ENCODE measurements at places on chromosomes 3 and 15.
A peak's percentile ranks its signal among the peaks of the same experiment; 100 is the strongest.

DNA sequence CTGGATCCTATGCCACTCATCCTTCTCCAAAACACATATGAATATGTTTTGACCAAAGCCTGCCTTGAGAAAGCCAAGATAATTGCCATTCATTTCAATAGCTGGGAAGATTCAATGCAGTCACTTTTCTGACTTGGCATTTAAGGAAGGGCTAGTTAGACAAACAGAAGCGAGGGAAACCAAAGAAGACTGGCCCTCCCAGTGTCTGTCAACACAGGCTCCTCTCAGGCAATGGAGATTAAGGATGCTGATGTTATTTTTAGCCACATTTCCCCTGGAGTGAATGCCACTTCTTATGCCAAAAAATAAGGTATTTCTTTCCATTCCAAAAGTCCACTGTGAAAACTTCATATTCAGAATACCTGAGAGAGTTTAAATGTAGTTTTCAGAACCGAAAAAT is 101.7 kb downstream of the P3H2 start:
- H3K4me3 ChIP-seq = no peak overlapping the region
- no peak for DNase-seq
- H3K4me1 ChIP-seq = peaks cover 41% of the 10 kb centered on the region
- H3K27me3 ChIP-seq = no peaks in the 10 kb centered on the region
- no peak overlapping the region for H3K27ac ChIP-seq

DNA sequence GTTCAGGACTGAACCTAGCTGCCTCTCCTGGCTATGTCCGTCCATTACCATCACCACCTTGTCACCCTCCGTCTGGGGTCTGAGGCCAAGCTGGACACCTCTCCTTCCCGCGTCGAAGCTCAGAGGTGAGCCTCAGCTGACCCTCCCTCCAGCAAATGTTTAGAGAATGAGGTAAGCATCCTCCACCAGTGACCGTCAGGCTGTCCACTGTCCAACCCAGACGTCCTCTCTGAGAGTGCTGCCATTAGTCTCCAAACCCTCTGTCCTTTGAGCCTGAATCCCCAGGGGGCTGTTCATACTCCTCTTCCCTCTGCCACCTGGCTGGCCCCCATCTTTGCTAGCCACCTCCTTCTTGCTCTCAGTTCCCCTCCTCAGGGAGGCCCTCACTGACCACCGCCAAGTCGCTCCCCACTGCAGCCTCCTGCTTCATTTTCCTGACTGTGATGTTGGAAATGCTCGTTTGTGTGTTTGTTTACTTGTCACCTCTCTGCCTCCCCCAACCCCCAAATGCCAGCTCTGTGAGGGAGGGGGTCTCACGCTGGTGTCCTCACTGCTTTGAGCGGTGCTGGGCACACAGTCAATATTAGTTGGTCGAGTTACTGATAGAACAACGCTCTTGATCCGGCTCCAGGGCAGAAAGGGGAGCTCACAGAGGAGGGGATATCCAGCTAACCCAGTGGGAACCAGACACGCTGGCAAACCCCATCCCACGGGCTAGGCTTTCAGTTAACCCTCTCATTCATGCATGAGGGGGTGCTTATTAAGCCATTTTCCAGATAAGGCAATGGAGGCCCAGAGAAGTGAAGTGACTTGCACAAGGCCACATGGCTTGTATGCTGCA is 64.9 kb downstream of the IQSEC1 start:
- no peaks in the 10 kb centered on the region for H3K27me3 ChIP-seq
- no peak for DNase-seq
- H3K4me1 ChIP-seq = no peaks in the 10 kb centered on the region
- H3K4me3 ChIP-seq = no peak overlapping the region
- no peak overlapping the region for H3K27ac ChIP-seq

- no peaks in the 10 kb centered on the region for H3K36me3 ChIP-seq
- no peak for DNase-seq
- no peaks in the 10 kb centered on the region for H3K27me3 ChIP-seq
- H3K27ac ChIP-seq = no peak overlapping the region
Measured at GRCh38 chr15:38882221-38882620, 317.6 kb upstream of the RASGRP1 start.

- no peaks in the 10 kb centered on the region for H3K36me3 ChIP-seq
- DNase-seq = no peak
- no peak overlapping the region for H3K27ac ChIP-seq
- H3K4me1 ChIP-seq = no peaks in the 10 kb centered on the region
Measured at GRCh38 chr15:62672268-62672667, 370.3 kb upstream of the TPM1 start.

DNA sequence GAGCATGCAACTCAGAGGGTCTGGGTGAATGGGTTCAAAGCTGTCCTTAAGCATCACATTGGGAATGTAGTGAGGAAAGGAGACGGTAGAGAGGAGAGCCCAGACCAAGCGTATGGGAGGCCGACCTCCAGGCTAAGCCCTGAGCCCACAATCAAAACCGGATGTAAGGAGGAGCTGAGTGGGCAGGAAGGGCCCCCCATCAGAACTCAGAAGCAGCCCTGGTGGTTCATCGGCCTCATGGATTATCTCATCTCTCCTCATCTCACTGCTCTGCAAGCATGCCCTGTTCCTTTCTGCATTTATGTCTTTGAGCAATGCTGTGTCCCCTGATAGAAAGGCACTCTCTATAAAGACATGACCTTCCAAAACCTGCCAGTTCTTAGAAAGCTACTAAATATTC is 6.2 kb downstream of the HDC start:
- peaks cover 13% of the 10 kb centered on the region for H3K4me1 ChIP-seq
- H3K4me3 ChIP-seq = no peak overlapping the region
- DNase-seq = no peak
- no peaks in the 10 kb centered on the region for H3K27me3 ChIP-seq

- H3K36me3 ChIP-seq = no peaks in the 10 kb centered on the region
- H3K4me1 ChIP-seq = no peaks in the 10 kb centered on the region
- H3K27ac ChIP-seq = no peak overlapping the region
- no peak overlapping the region for H3K4me3 ChIP-seq
- H3K27me3 ChIP-seq = 0 out of 2 replicates have a peak, but pooled peaks cover 5% of the 10 kb centered on the region
Measured at GRCh38 chr3:132356568-132356967, 39.4 kb downstream of the ACP3 start.

GRCh38 chr3:99315896-99316295 is 322.5 kb upstream of the COL8A1 start:
- H3K36me3 ChIP-seq = no peaks in the 10 kb centered on the region
- H3K4me1 ChIP-seq = peaks cover 8% of the 10 kb centered on the region
- DNase-seq = no peak
- H3K27me3 ChIP-seq = no peaks in the 10 kb centered on the region
- no peak overlapping the region for H3K27ac ChIP-seq

- H3K27ac ChIP-seq = peak overlapping the region; percentile 21
- DNase-seq = no peak
- no peaks in the 10 kb centered on the region for H3K27me3 ChIP-seq
- H3K4me3 ChIP-seq = no peak overlapping the region
- peaks cover 15% of the 10 kb centered on the region for H3K4me1 ChIP-seq
Measured at GRCh38 chr15:75723171-75723846, 10.7 kb upstream of the CSPG4 start.

- DNase-seq = no peak
- H3K36me3 ChIP-seq = no peaks in the 10 kb centered on the region
- no peak overlapping the region for H3K4me3 ChIP-seq
Measured at GRCh38 chr3:27509376-27509775, 25.2 kb upstream of the SLC4A7 start.

DNA sequence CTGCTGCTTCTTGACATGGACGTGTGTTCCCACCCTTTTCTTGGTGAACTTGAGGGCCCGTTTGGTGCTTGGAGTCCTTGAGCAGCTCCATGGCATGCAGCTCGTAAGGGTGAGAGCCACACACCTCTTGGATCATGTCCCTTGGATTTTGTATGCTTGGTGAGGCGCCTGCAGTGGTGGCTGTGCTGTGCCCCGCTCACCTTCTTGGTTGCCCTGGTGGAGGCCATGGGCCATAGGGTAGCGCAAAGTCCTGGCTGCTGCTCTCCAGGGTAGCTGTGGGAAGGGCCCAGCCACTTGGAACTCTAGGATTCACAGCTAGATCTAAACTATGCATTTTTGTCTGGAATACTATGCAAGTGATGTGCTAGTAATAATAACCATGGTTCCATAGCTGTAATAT is 26.7 kb upstream of the DPPA4 start:
- no peak overlapping the region for H3K27ac ChIP-seq
- no peak for DNase-seq
- H3K4me1 ChIP-seq = no peaks in the 10 kb centered on the region
- no peak overlapping the region for H3K4me3 ChIP-seq
- no peaks in the 10 kb centered on the region for H3K36me3 ChIP-seq

- H3K27ac ChIP-seq = no peak overlapping the region
- no peaks in the 10 kb centered on the region for H3K4me1 ChIP-seq
- DNase-seq = no peak
- no peaks in the 10 kb centered on the region for H3K36me3 ChIP-seq
- no peak overlapping the region for H3K4me3 ChIP-seq
Measured at GRCh38 chr3:19221081-19221480, 72.8 kb downstream of the KCNH8 start.

DNA sequence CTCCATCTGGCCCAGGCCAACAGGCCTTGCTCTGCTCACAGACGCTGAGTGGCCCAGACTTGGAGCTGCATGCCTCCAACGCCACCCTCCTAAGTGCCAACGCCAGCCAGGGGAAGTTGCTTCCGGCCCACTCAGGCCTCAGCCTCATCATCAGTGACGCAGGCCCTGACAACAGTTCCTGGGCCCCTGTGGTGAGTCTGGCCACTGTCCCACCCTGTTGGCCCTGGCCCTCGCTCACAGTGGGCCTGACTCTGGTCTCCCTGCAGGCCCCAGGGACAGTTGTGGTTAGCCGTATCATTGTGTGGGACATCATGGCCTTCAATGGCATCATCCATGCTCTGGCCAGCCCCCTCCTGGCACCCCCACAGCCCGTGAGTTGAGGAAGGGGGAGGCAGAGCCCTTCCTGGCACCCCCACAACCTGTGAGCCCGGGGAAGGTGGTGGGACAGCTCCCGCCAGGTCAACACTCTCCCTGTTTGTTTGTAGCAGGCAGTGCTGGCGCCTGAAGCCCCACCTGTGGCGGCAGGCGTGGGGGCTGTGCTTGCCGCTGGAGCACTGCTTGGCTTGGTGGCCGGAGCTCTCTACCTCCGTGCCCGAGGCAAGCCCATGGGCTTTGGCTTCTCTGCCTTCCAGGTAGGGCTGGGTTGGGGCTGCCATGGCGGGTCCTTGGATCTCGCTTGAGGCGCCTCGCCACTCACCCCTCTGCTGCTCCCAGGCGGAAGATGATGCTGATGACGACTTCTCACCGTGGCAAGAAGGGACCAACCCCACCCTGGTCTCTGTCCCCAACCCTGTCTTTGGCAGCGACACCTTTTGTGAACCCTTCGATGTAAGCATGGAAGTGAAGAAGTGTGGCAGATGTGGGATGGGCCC is 10.0 kb downstream of the NT5DC2 start:
- H3K4me3 ChIP-seq = no peak overlapping the region
- no peaks in the 10 kb centered on the region for H3K27me3 ChIP-seq
- H3K27ac ChIP-seq = no peak overlapping the region

- H3K27me3 ChIP-seq = no peaks in the 10 kb centered on the region
- no peak overlapping the region for H3K4me3 ChIP-seq
- H3K4me1 ChIP-seq = no peaks in the 10 kb centered on the region
- no peak overlapping the region for H3K27ac ChIP-seq
Measured at GRCh38 chr3:26505399-26505798, 117.2 kb upstream of the LRRC3B start.

All from SJSA1 (cell line).